Upper lobe of right lung (tissue), 1 donor: ENCODE measurements at places on chromosomes 16 and 17.

GRCh38 chr17:78284146-78284545, 52.7 kb downstream of the TMEM235 start:
- DNase-seq, result no peak

GRCh38 chr17:48907713-48908046, 527 bp upstream of the UBE2Z start:
- DNase-seq, result no peak

DNA sequence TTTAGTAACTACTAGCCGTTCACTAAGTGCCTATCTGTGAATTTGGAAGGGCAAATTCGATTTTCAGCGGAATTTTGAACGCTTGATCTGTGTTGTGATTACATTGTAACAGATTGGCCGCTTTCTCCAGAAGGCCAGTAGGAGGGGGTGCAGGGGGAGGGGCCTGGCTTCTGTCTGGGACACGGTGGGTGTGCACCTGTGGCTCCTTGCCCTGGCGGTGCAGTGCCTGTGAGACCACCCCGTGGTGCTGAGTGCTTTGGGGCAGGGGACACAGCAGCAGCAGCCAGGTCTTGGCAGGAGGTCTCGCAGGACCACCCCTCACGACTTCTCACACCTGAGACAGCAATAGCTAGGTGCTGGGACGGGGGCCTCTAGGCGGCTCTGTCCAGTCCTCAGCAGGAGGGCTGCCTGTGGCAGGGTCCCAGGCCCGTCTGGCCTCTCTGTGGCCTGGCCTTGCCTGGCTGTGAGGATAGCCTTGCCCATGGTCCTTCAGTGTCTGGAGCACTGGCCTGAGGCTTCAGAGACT, 1.8 kb downstream of the UBE2I start:
- DNase-seq, result no peak

DNA sequence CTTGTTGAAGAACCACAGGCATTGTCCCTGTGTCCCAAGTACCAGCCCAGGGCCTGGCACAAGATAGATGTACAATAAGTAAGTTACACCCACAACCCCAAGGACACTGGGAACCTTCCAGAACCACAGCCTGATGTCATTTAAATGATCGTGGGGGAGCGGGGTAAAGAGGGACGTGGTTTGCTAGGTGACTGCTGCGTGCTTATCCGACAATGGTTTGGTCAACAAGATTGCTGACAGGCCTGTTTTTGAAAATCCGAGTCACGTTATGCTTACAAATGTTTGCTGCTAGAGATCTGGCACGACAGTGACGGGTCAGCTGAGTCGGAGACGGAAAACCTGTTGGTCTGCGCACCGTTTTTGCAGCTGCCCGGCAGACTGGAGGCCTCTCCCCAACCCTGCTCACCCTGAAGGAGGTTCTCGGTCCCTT, 22.8 kb downstream of the COTL1 start:
- peak; percentile 42 for DNase-seq

GRCh38 chr17:17064322-17064721, 22.1 kb downstream of the MPRIP start:
- no peak for DNase-seq

- DNase-seq, result no peak
Observed at GRCh38 chr16:535446-536405, 8.2 kb downstream of the CAPN15 start.

GRCh38 chr16:31229501-31229900, 12.6 kb upstream of the PYDC1 start:
- DNase-seq, result no peak

- no peak for DNase-seq
Observed at GRCh38 chr17:59483860-59484259, 81.5 kb upstream of the DHX40 start.

DNA sequence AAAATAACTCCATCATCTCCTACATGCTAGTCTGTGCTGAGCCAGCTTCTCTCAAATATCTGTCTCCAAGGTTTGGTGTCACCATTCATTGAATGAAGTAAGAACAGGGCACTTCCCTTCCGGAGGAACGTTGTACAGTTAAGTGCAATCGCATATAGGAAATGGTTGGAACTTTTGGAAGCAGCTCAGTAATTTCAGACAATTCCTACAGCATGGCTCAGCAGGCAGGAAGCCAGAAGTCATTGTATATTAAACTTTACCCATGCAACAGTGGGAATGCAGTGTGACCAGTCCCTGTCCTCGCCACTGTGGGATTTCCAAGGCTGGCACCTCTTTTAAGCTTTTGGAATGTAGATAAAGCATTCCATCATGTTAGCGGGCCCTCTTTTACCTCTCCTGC, 51.1 kb upstream of the MYH2 start:
- DNase-seq, result no peak

GRCh38 chr16:87297918-87298631, 19.1 kb downstream of the C16orf95 start:
- DNase-seq, result no peak

GRCh38 chr17:4006745-4007211, 42.5 kb upstream of the ATP2A3 start:
- no peak for DNase-seq

- DNase-seq, result no peak
Observed at GRCh38 chr17:75570034-75570676, 17.4 kb upstream of the MYO15B start.

DNA sequence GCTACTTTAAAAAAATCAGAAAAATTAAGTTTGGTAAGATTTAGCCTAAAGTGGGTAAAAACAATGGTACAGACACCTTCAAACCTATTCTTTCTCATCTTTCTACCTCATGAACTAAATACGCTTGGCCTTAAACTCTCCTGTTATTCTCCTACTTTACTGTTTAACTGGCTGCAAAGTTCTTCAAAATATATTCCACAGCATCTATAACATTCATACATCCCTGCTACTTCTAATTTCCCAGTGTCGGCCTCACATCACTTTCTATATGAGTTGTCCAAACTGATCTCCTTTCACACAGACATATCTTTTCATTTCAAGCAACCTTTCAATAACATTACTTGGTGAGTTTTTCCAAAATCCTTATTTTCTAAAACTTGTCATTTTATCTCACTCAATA, 64.0 kb downstream of the MED13 start:
- no peak for DNase-seq

GRCh38 chr17:72588961-72589360, 468.1 kb downstream of the SOX9 start:
- peak; percentile 88 for DNase-seq

DNA sequence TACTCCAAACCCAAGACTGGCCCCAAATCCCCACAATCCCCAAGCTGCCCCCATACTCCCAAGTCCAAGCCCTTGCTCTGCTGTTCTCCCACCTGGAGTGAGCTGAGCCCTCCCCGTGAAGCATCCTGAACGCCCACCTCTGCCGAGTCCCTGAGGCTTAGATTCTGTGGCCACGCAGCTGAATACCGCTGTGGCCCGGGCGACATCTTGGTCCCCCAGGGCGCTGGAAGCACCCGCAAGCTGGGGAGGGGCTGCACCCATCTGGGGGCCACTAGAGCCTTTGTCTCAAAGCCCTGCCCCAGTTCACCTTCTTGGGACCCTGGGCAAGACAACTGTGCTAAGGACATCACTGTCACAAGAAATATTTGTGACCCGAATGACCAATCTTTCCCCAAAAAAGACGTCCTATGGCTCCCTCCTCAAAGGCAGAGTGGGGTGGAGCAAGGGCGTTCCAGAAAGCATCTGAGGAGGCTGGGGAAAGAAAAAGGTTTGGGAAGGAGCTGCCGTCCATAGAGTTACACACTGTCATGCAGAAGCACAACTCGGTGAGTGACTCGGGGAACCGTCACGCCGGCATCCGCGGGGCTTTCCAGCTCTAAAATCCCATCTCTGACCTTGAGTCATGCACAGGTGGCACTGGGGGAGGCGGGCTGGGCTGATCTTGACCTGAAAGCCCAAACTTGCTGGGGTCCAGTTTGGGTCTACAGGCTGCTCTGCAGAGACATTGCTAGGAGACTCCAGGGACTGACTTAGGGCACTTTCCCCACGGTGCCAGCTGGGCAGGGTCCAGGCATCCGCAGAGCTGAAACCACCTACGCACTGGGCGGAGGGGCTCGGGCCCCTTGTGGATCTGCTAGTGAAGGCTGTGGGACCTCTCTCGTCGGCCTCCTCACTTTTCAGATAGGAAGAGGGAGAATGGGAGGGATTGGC, 6.6 kb downstream of the PTX4 start:
- no peak for DNase-seq

DNA sequence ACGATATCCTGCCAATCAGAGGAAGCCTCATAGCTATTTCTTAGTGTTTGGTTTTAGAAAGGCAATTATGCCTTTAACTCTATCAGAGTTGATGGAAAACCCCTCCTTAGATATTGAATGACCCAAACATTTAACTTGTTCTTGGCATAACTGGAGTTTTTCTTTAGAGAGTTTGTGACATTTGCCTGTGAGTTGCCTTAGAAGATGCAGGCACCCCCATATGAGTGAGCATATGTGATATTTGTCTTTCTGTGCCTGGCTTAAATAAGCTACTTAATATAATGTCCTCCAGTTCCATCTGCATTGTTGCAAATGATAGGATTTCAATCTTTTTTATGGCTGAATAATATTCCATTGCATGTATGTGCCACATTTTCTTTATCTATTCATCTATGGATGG, 19.6 kb upstream of the B4GALNT2 start:
- no peak for DNase-seq

- DNase-seq, result no peak
Observed at GRCh38 chr17:680529-680928, 34.1 kb downstream of the VPS53 start.

GRCh38 chr17:38690386-38690785, 14.7 kb upstream of the MLLT6 start:
- DNase-seq, result no peak

- DNase-seq, result peak; percentile 88
Observed at GRCh38 chr17:4920351-4921048, 11.6 kb upstream of the GP1BA start.

DNA sequence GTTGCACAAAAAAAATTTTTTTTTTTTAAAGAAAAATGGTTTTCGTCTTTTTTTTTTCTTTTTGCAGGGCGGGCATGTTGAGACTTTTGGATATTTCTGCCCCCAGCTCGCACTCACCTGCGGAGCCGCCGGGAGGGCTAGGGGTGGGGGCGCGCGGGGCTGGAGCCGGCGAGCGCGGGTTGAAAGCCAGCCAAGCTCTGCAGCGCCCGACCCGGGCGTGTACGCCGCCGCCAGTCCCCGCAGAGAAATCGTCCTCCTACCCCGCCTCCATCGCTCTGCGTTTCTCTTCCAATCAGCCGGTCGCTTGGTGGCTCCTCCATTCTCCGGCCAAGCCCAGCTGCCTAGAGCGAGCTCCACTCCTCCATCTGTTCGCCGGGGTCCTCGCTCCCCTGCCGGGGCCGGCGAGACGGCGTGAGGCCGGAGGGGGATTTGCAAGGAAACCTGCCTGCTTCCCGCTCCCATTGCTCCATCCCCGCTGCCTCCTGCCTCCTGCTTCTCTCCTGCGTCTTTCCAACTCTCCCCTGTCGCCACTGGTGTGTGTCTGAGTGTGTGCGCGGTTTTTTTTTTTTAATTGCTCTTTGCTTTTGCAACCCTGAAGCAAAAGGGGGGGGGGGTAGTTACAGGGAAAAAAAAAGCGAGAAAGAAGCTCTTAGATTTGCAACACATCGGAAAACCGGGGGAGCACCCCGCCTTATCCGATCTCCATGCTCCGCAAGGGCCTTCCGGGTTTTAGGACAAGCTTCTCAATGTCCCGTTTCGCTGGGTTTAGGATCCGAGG, 1.8 kb upstream of the UBTF start:
- peak; percentile 87 for DNase-seq

- DNase-seq, result no peak
Observed at GRCh38 chr17:15456496-15456895, 10.9 kb downstream of the CDRT4 start.

DNA sequence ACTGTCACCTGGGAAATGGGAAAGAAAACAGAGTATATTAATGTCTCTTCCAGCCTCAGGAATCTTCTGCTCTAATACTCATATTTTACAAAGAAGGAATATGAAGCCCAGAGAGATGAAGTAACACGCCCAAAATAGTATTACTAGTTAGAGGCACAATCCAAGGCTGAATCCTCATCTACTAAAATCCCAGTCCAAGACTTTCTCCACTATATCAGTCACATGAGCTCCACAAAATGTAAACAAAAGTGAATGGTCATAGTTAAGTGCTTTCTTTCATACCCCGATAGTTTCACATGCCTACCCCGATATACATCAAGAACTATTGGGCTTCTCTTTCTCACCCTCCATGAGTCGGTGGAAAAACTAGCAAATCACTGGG, 965 bp downstream of the INTS2 start:
- DNase-seq, result no peak

DNA sequence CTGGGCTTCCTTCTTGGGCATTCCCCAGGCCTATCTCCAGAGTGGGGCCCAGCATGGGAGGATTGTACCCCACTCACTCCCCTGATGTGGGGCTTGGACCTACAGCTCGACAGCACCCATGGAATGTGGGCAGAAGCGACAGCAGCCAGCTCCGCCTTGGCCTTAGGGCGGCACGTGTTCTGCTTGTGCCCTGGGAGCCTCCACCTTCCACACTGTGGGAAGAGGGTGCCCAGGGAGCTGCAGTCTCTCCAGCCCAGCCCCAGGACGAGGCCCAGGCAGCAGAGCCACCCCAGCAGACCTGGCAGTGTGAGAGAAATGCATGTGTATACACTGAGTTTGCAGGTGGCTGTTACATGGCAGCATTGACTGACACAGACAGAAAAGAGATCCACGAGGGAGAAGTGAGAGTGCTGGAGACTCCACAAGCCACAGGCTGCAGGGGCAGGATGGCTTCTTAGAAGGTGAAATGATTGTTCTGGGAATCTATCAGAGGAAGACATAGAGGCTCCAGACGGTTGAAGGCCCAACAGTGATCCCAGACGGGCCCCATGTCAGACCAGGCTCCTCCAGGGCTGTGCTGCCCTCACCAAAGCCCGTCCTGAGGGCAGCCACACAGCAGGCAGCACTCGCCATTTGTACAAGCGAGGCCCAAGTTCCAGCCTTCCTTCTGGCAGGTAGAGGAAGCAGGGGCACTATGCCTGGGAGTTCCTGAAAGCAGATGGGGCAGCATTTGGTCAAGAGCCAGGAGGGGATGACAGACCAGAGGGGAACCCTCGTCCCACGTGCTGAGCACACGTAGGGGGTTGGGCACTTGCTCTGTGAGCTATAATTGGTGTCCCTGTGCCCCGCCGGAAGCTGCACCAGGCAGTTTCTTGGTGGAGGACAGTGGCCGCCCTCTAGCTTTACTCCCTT, 2.8 kb upstream of the DNASE1 start:
- DNase-seq, result peak; percentile 23

- DNase-seq, result no peak
Observed at GRCh38 chr17:28996554-28997096, 9.2 kb downstream of the SEZ6 start.

- DNase-seq, result no peak
Observed at GRCh38 chr16:85608515-85608885, 4.6 kb upstream of the GSE1 start.

- DNase-seq, result peak; percentile 35
Observed at GRCh38 chr17:45364531-45365390, 47.9 kb upstream of the MAP3K14 start.

GRCh38 chr16:57882792-57883191, 80.5 kb upstream of the KIFC3 start:
- no peak for DNase-seq

DNA sequence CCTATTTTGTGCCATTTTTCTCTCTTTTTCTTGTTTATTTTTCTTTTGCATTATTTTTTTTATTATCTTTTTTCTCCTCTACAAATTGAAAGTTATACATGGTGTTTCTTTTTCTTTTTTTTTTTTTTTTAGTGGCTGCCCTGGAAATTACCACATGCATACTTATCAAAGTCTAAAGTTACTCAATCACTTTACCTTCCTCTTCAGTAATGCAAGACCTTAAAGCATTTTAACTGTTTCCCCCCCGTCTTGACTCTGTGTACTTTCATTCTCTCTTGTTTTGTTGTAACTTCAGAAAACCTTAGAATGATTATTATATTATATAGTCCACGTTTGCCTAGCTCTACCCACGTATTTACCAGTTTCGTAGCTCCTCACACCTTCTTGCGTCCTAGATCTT, 33.3 kb upstream of the SMPD3 start:
- DNase-seq, result no peak
